Pericardium fibroblast (primary cell): ENCODE measurements at places on chromosomes 5 and 9. TPM values are rescaled to one million over a fixed set of nuclear protein-coding genes. Genes with fewer than 3 reads are reported as not detected.

SPATA9 gene
- total RNA-seq: 0.82 TPM in 1 of 2 replicates, not detected in the other

CMYA5 gene
- total RNA-seq: 0.23 and 0.94 TPM in 2 replicates

SLC36A2 gene
- not detected in 2 replicates for total RNA-seq

ST6GALNAC6 gene
- 83.8 and 100 TPM in 2 replicates for total RNA-seq

SPINK6 gene
- not detected in 2 replicates for total RNA-seq

FBP2 gene
- total RNA-seq: not detected in 2 replicates

PTCD2 gene
- total RNA-seq: 4.8 and 10.4 TPM in 2 replicates

STXBP1 gene
- total RNA-seq: 20.5 and 31.7 TPM in 2 replicates

TIGD6 gene
- total RNA-seq: 3.6 and 5.5 TPM in 2 replicates

ZNF474 gene
- total RNA-seq: not detected in 2 replicates

GBA2 gene
- 18.2 and 22.5 TPM in 2 replicates for total RNA-seq

GLRA1 gene
- not detected in 2 replicates for total RNA-seq
